ENCODE measurements at places on chromosomes 13 and 19.

DNA sequence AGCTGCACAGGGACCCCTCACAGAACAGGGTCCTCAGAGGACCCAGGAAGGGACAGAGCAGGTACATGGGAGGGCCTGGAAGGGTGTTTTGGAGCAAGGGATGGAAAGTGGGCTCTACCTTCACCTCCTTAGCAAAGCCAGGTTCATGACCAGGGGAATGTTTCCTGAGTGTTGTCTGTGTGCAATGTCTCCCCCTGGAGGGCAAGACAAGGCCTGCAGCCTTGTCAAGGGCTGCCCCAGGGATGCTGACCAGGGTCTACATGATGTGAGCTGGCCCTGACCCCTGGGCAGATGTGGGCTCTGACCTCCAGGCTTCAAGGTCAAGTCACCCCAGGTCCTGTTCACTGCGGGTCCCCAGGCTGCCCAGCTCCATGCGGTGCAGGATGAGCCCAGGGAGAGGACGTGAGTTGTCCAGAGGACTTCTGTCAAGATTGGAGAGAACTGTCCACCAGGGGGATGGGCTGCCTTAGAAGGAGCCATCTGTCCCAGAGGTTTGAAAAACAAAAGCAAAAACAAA is 1.0 kb upstream of the CEACAM1 start:
- peak; percentile 54 for DNase-seq

DNA sequence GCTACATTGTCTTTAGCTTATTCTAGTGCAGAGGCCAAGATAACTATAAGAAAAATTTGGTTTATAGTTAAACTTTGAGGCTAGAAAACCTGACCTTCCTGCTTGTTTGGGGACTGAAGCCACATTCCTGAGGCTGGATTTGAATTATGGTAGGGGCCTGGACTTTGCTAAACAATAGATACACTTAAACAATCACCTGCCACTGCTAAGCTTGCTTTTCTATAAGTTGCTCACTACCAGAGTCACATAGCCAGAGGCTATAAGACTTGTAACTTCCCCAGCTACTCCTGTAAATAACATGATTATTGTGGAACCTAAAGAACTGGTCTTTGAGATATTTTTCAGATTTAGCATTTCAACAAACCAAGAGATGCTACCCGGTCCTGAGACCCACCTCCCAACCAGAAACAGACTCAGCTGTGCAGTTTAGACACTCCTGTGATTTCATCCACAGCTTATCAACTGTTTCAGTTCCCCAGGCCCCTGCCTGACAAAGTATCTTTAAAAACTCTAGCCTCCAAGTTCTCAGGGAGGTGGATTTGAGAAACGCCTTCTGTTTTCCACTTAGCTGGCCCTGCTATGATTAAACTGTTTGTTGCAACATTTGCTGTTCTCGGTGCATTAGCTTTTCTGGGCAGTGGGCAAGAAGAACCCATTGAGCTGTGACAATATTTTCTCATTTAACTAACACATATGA is 77.7 kb downstream of the MIPEP start:
- no peak for DNase-seq

DNA sequence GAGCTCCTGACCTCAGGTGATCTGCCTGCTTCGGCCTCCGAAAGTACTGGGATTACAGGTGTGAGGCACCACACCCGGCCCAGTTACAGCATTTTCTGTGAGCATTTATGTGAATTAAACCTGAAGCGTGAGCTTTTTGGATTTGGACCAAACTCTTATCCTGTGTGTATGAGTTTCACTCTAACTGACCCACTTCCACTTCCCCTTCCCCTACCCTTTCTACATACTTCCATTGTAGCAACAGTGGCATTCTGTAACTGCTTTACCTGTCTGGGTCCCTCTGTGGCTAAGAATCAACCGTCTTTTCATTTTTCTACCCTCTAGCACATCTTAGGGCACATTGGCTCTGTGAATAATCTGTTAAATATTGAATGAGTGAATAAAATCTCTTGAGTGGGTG is 16.2 kb downstream of the FRY start:
- no peak for DNase-seq

- no peak for DNase-seq
These were observed 297.0 kb downstream of the FGF9 start for GRCh38 chr13:21967871-21968270.

DNA sequence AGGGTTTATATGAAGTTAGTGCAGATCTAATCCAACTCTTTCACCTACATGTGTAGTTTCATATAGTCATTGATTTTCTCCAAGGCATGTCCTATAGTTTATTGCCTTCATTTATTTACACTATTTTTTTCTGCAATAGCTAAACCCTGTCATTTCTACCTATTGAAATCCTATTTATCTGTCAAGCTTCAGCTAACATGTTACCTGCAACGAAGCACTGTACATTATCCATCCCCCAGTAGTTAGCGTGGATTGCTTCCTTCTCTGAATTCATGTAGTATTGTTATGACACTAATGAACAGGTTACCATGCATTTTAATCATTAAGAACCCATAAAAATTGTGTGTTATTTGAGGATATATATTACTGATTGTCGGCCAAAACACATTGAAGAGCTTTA is 742.9 kb upstream of the PCDH20 start:
- DNase-seq, result no peak

GRCh38 chr13:93511011-93511410 is 284.4 kb downstream of the GPC6 start:
- DNase-seq, result no peak

GRCh38 chr13:76380446-76381065 is 505.6 kb downstream of the KCTD12 start:
- DNase-seq, result no peak

DNA sequence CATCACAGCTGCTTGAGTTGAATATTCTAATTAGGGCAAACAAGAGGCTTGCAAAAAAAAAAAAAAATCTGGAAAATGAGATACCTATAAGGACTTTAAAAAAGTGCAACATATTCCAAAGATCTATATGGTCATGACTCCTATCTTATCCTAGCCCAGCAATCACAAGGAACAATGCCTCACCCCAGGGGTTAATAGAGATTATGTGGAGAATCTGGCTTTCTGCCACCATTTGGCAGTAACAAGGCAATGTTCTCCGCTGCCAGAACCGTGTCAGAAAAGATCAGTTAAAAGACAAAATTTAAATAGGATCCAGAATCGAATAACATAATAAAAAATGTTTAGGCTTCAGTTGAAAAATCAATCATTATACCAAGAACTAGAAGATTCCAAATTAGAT is 1643.2 kb upstream of the PRR20A start:
- no peak for DNase-seq

DNA sequence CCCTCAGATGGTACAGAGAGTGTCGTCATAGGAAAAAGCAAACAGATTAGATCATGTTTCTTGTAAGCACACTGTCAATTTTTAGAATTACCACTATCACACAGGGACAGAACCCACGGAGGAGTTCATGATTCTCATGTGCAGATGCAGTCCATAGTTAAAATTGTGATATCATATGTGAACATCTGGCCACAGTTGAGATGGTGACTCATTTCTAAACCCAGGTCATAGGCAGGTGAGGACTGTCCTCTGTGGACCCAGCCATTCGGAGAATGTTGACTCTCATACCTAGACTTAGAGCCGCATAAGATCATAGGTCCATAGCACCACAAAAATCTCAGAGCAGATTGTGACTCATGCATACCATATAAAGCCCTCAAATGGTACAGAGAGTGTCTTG is 17.8 kb upstream of the ZNF730 start:
- no peak for DNase-seq

DNA sequence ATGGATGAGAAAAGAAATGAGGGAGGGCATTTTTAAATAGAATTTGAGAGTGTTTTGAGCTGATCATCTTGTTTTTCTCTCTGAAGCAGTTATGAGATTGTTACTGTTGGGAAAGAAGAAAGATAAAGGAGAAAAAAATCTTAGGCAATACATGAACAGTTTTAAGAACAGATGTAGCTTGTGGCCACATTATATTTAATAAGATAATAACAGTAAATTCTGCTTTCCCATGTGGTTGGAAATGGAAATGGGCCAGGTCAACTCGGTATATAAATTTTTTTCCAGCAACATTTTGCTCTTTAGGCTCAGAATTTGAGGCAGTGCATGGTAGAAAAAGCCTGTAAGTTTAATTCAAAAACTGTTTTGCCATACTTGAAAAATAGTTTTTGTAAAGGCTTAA is 118.7 kb downstream of the POSTN start:
- DNase-seq, result no peak

DNA sequence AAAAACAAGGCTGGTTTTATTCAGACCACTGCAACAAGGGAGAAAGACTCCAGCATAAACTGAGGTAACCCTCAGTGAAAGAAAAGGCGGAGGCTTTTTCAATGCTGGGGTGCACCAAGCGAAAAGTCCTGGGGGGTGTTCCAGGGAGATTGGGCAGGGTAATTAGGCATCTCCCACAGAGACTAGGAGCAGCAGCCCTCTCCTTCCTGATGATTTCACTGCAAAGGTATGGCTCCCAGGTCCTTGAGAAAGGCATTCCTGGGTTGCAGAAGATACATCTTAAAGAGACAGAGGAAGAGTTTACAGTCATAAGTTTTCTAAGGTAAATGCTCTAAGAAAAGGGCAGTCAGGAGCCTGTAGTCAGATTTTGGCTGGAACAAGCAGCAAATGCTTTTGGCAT is 412.0 kb downstream of the FOXO1 start:
- DNase-seq, result no peak
